Activated naive CD8-positive, alpha-beta T cell treated with anti-CD3 and anti-CD28 coated beads, Interleukin-2, amount 50 U/mL, for 24 hours (primary cell): ENCODE measurements at places on chromosomes 2 and 18.

- DNase-seq: no peak
These were observed 17.3 kb downstream of the PLCL1 start for GRCh38 chr2:197821550-197822289.

GRCh38 chr2:216827073-216827720 lies 32.7 kb downstream of the TNP1 start:
- no peak for DNase-seq

DNA sequence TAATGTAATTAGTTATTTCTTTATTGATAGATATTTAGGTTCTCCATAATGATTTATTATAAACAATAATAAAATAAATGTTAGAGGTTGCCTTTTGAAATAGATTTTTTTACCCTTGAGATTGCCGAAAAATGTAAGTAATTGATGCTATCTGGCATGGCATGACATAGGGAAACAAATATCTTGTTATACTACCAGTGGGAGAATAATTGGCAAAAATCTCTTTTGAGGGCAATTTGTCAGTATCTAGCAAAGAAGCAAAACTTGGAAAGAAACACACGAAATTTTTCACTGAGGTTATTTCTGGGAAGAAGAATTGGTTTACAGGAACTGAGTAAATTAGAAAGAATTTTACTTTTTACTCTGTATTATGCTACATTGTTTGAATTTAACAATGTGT lies 547.2 kb upstream of the SETBP1 start:
- no peak for DNase-seq

- DNase-seq: no peak
These were observed 688.4 kb upstream of the SYT4 start for GRCh38 chr18:43965691-43966090.

- DNase-seq: no peak
These were observed 8.7 kb upstream of the COLEC11 start for GRCh38 chr2:3586220-3586619.

DNA sequence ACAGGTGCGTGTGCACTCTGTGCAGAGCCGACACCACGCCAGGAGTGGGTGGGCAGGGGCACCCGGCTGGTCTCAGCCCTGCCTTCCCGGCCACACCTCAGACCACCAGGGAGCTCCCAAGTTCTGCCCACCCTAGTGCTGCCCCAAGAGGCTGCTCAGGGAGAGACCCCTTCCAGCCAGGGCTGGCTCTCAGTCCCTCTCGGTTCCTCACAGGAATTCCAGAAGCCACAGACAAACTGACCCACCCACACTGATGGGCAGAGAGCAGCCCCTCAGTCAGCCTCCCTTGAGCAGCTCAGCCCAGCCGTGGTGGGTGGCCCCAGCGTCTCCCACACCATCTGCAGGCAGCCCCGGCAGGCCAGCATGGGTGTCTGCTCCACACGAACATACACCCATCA lies 33.8 kb downstream of the GPC1 start:
- DNase-seq: no peak

DNA sequence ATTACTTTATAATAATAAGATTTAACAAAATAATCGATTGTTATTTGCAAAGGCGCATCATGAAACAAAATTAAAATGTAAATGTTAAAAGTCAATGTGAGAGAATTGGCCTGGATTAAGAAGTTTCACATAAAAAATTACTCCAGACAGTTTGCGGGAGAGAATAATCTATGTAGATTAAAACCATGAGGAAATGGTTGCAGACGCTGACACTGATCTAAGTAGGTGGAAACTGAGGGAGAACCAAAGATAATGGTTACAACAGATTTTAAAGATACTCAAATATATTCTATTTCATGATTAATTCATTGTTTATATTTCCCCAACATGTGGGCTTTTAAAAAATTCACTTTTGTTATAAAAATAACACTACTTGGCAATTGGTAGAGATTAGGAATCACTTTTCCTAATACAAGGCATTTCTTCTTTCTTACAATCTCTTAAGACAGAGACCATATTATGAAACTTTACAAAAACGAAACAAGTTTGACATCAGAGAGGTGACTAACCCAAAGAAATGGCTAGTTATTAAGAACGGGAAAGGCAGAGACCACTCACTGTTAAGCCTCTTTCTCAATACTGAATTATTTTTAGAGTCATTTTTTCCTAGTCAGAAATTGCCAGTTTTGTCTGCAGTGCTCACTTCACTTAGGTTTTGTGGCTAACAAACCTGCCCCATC lies 1.6 kb downstream of the KANSL1L start:
- no peak for DNase-seq

DNA sequence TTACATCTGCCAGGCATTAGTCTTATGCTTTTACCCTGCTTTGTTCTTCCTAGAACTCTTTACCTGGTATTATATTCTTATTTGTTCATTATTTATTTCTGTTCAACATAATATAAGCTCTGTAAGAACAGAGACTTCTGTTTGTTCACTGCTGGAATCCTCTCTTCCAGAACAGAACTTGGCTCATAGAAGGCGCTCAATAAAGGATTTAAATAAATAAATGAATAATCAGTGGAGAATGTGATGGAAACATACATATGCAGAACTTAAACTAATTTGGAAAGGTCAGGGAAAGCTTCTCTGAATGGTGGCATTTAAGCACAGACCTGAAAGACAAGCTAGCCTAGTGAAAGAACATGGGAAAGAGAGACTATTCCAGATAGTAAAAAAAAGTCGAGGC lies 24.3 kb downstream of the NCKAP1 start:
- DNase-seq: no peak

GRCh38 chr2:112187805-112188596 lies 49.8 kb downstream of the FBLN7 start:
- peak; percentile 72 for DNase-seq

GRCh38 chr2:198311020-198311419 lies 506.6 kb downstream of the PLCL1 start:
- no peak for DNase-seq

GRCh38 chr2:200356857-200357384 lies 50.4 kb downstream of the SPATS2L start:
- no peak for DNase-seq

GRCh38 chr18:58670404-58671110 lies 708 bp upstream of the MALT1 start:
- no peak for DNase-seq

DNA sequence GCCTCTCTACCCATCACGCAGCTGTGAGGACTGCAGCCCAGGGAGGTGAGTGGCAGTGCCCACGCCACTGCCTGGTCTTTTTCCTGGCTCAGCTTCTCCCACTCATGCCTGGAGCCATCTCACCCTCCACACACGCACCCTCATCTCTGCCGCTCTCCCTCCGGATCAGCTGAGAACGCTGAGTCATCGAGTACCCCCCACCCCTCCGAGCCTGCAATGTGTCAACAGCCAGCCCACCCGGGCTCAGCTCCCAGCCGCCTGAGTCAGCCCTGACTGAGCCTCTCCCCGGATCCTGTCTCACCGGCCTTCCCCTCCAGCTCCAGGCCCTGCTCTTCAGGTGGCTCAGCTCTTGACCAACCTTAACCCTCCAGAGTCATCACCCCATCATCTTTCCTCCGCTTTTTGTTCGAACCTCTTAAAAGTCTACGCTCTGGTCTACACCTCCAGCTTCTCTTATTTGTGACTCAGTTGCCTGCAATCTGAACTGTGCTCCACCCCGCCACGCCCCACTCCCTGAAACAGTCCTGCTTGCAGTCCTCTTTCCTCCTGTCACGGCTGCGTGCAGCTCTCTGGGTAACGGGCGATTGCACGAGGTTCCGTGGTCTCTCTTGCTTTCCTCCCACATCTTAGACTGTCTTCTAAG lies 94.4 kb upstream of the ASAP2 start:
- no peak for DNase-seq

- DNase-seq: no peak
These were observed 218.7 kb downstream of the SLC4A10 start for GRCh38 chr2:161842736-161843433.

GRCh38 chr2:19256121-19256601 lies 102.3 kb downstream of the OSR1 start:
- no peak for DNase-seq

GRCh38 chr18:63684718-63685117 lies 18.0 kb upstream of the SERPINB11 start:
- no peak for DNase-seq
